ENCODE measurements at places on chromosomes 6 and 20.

- no peak for DNase-seq
These were observed 108.6 kb downstream of the ATP9A start for GRCh38 chr20:51659491-51660050.

- no peak for DNase-seq
These were observed 70.8 kb upstream of the SASH1 start for GRCh38 chr6:148271711-148272439.

GRCh38 chr6:1917626-1918371 is 308.1 kb downstream of the FOXC1 start:
- DNase-seq: no peak

DNA sequence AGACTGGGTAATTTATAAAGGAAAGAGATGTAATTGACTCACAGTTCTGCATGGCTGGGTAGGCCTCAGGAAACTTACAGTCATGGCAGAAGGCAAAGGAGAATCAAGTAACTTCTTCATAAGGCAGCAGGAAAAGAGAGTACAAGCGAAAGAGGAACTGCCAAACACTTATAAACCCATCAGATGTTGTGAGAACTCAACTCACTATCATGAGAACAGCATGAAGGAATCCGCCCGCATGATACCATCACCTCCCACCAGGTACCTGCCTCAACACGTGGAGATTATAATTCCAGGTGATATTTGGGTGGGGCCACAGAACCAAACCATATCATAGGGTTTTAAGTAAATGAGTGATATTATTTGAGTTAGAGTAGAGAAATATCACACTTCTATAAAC is 189.3 kb downstream of the TSHZ2 start:
- DNase-seq: no peak

GRCh38 chr6:108476376-108476775 is 84.3 kb upstream of the FOXO3 start:
- no peak for DNase-seq

- DNase-seq: no peak
These were observed 12.5 kb downstream of the SYCP2 start for GRCh38 chr20:59920944-59921343.

DNA sequence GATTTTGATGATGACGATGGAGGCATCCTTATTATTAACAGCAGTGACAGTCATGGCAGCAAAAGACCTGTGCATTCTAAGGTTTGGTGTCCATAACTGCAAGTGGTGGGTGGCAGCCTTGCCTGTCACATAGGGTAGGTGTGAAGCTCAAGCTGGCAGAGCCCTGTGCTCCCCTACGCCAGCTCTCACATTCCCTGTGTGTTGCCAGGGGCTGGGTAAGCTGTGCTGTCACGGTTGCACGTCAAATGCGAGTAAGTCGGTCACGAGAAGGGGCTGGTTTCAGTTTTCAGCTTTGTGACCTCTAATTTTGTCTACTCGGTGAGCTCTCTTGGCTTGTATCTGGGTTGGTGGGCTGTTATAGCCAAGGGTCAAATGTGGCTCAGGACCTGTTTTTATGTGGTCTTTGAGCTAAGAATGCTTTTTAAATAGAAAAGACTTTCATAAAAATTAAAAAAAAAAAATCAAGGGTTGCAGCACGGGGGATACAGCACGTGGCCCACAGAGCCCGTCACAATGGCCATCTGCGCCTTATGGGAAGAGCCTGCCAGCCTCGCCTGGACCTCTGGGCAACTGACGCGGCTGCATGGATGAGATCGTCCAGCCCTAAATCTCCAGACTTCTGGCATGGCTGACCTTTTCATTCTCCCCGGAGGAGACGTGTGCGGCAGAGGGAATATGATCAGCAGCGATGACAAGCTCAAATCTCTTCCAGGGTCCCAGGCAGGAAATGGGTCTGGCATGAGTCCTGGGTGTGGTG is 148.5 kb downstream of the PHACTR3 start:
- no peak for DNase-seq

DNA sequence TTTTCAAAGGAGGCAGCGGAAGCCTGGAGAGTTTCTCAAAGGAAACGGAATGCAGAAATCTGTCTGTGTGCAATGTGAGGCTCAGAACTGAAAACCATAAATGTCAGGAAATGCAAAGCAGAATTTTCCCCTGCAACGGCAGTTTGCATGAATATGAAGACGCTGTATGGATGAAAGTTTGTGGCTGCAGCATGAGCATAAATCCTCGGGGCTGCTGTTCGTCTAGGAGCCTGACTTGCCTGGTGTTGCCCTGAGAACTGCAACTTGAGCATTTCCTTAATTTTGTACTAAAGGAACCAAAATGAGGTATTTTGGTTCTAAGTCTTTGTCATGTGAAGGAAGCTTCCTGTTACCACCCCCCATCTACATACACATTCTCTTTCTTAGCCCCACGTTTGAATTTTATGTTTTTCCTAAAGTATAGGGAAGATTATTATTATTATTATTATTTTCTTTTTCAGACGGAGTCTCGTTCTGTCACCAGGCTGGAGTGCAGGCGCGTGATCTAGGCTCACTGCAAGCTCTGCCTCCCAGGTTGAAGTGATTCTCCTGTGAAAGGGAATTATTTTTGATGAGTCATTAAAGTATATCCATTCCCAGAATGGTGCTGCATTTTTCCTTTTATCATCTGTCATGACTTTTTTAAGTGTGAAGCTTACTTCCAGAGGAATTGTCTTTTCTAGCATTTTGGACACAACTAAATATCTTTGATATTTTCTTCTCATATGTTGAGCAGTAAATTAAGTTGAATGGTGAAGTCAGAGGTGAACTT is 33.1 kb downstream of the MTHFD1L start:
- no peak for DNase-seq

GRCh38 chr6:57423468-57423867 is 106.0 kb downstream of the PRIM2 start:
- no peak for DNase-seq

DNA sequence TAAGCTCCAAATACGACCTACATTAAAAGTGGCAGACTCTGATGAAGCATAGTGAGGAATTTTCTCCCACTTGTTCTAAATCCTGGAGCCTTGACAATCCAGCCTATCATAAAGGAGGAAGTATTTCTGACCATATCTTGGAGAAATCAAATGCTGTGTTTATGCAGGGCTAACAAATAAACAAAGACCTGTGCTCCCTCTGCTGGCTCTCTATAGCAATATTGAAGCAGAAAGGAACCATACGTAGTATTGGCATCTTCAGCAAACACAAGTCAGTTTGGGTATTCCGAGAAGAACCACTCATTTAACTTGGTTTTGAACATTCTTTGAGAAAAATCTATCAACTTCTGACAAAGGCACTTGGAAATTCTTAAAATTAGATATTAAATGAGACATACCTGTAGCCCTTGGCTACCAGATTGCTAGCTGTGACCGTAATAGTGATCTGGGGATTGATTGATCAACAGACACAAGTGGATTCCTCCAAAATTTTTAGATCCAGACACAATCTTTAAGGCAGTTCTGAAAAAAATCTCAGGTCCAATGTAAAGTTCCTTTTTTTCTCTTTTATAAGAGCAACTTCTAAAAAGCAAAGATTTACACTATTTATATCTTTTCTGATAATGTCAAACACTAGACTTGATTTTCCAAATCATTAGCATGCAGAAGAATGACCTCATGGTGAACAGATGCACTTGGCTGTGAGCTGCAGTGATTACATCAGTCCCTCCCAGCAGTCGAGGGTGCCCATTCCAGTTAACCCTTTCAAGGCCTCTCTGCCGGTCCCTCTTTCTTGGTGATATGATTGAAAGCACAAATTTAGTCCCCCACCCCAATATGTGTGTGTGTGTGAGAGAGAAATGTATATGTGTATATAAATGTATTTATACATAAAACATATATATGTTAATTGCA is 40.2 kb downstream of the INSM1 start:
- DNase-seq: no peak

DNA sequence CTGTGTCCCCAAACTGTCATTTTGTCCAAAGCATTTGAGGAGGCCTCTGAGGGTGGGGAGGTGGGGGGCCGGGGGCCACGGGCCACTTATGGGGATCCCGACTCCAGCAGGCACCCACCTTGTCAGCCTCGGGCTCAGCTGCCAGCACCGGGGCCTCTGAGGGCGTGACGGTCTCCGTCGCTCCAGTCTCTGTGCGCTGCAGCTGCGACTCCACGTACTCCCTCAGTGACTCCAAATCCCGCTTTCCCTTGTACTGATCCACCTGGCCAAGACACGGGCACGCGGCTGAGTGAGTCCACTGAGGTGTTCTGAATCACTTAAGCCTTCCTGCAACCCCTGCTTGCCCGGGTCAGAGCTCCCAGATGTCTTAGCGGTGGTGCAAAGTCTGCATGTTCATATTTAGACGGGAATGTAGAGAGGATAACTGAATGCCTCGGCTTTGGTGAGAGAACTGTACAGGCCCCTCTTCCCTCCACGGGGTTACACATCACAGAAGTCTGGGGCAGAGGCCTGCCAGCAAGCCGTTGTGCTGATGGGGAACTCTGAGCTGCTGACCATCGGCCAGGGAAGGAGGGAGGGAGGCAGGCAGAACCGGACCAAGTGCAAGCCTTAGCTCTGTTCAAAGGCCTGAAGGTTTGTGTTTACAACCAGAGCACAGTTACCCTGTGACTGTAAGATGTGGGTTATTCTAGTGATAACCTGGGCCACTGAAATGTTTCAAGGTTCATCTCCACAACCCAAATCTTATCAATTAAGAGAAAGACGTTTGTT is 21.8 kb downstream of the TXNDC5 start:
- DNase-seq: no peak

- no peak for DNase-seq
These were observed 91.3 kb downstream of the ADGRB3 start for GRCh38 chr6:68726337-68726736.

- DNase-seq: no peak
These were observed 14.2 kb downstream of the SLC22A23 start for GRCh38 chr6:3442431-3443220.

DNA sequence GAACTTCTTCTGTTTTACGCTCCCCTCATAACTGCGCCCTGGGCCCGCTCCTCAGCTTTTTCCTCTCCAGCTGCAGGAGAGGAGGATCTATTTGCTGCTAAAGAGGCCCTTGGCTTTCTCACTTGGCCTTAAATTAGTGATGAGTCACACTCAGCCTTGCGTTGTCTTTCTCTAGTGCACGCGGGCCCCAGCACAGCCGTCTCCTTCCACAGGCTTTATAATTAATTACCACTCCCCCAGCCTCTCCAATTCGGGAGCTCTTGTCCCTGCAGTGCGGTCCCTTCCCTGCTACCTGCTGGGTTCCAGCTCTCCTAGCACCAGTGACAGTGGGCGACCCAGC is 25.2 kb downstream of the PACSIN1 start:
- no peak for DNase-seq

DNA sequence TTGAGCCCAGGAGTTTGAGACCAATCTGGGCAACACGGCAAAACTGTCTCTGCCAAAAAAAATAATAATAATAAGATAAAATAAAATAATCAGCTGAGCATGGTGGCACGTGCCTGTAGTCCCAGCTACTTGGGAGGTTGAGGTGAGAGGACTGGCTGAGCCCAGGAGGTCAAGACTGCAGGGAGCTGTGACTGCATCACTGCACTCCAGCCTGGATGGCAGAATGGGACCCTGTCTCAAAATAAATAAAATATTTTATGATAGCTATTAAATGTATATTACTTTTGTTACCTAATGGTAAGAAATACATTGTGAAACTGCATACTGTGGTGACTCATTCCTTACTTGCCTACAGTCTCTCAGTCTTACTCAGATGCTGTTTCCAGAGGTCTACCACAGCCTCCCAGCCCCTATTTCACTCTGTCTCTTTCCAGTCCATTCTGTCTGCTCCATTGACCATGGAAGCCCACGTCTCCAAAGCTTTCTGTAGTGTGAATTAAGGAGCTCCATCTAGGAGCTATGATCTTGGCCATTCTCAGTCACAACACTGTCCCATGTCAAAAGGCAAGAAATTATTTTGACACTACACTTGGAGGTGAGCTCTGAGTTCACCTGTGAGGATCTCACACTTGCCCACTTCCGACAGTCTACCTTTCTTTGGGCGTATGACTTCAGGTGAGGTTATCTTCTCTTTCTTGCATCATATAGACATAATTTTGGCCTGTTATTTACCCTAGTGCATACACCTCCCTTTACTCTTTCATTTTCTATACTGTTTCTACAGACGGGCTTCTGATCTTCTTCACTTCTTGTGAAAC is 22.4 kb upstream of the SNX9 start:
- DNase-seq: no peak

DNA sequence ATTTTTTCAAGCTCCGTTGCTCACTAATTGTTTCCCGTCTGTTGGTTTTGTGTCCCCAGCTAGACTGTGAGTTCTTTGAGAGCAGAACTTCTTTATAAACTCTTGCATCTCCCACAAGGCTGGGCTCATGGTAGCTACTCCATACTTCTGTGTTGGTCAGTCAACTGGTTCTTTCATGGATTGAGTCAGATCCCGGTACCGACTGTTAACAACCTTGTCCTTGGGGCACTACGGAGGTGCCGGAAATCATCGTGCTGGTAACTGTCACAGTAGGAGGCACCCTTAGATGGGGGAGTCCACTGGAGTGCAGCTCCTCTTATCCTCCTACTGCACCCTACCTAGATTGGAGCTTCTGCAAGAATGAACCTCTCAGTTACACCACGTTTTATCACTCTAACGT is 8.6 kb upstream of the STX16 start:
- DNase-seq: no peak

DNA sequence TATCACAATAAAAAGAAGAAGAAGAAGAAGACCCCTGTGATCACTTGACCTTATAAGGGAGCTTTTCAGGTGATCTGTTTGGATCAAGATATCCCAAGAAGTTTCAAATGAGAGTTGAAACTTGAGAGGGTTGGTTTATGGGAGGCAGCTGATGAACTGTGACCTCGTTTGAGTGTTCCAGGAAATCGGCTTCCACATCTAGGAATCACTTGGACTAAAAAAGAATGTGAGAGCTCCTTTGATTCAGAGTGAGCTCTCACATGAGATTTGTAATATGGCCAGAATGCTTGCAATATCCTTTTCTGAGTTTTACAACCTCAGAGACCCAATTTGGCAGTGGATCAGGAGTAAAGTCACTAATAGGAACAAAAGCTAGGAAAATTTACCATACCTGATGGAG is 228.1 kb downstream of the ATXN1 start:
- DNase-seq: no peak

DNA sequence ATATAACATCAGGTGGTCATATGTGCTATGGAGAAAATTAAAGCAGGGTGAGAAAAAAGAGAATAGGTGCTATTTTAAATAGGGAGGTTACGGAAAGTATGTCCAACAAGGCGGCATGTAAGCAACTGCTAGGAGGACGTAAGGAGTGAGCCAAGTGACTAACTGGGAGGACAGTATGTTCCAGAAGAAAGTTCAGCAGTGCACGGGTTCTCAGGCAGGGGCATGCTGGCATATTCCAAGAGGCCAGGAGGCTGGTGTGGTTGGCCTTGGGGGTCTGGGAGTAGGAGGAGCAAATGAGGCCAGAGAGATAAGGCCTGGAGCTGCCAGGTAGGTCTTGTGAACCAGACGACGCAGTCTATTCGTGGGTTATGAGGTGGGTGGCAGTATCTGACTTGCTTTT is 112.4 kb downstream of the ARMC2 start:
- no peak for DNase-seq

- no peak for DNase-seq
These were observed 51.3 kb upstream of the REV3L start for GRCh38 chr6:111534231-111534751.

Measured in CD8-positive, alpha-beta memory T cell (primary cell).